ENCODE measurements at places on chromosomes 11 and 22.

DNA sequence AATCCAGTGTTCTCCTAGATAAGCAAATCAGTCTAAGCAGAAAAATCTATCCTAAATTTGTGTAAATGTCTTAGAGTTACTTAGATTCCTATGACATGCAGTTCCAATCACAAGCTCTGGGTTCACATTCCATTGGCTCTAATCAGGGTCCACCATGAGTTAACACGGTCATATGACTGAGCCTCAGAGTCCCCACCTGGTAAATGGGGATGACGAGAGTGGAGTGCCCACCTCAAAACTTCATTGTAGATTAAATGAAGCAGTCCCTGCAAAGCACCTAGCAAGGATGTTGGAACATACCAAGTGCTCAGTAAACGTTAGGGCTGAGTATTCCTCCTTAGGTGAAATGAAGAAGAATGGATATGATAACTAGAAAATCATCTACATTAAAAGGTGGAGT, 3.1 kb downstream of the ETS1 start:
- no peak for DNase-seq

DNA sequence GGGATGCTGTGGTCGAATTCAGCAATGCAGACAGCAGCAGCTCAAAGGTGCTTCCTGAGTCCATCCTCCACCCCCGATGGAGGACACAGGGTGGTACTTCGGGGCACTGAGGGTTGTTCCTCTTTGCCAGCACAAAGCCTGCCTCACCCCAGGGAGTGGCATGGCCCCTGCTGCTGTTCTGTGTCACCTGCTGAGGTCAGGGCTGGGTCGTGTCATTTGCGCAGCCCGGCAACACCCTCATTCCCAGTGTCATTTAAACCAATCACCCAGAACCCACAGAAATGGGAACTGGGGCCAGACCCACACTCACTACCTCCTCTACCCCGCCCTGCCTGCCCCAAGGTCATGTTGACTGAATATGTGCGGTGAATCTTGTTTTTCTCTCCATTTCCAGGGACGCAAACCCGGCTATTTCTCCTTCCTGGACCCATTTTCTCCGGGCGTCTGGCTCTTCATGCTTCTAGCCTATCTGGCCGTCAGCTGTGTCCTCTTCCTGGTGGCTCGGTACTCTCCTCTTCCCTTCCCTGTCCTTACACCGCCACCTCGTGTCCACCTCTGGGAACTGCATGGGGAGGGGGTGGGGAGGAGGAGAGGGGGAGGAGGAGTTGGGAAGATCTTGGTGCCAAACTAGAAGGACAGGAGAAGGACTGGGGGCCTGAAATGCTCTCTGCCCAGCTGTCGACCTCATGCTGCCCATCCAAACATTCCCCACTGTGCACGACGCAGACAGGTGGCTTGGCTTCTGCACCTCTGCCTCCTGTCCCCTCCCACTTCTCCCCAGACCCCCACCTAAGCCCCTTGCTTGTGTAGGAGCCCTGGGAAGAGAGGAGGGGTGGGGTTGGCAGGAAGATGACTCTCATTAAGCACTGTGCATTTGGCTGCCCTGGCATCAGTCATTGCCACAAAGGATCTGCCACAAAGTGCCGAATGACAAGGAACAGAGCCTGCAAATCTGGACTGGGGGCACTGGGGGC, 71.2 kb upstream of the TBCEL start:
- peak; percentile 41 for DNase-seq

- no peak for DNase-seq
Measured at GRCh38 chr22:48975886-48976285, 851.8 kb downstream of the BRD1 start.

DNA sequence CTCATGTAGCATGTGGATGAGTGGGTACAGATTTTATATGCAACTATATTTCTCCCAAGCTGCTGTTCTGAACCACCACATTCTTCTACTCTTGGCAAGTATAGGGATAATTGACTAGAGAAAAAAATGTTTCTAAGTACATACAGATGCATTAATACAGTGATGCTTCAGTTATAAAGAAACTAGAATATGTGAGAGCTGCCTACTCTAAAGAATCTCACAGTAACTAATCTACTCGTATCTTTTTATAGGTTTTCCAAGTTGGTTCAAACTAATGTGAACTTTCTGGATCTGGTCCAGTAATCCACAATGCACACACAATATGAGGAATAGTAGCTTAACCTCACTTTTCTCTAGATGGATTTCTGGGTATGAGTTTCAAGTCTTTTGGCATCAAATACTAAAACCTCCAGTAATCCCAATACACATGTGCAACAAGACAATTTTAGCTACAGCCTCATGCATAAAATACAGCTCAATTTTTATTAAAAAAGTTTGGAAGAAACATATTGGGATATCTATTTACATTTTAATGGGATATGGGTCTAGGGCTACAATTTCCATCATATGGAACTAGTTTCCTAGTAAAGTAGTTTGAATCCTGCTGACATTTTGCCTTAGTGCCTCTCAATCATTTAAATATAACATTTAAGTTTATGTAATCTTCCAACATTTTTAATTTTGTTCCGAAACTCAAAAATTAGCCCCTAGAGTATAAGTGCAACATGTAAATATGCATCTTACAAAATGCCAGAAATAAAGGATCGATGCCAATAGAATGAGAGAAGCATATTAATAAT, 2209.7 kb downstream of the LRRC4C start:
- DNase-seq, result no peak

Data from SW 1271 (cell line).